ENCODE measurements at places on chromosomes 2 and 18.

GRCh38 chr2:64950226-64951160, 38.7 kb upstream of the SLC1A4 start:
- no peak for DNase-seq

- no peak for DNase-seq
Observed at GRCh38 chr2:105775809-105776559, 31.3 kb downstream of the NCK2 start.

GRCh38 chr2:113061896-113062770, 3.1 kb downstream of the IL36RN start:
- DNase-seq, result no peak

DNA sequence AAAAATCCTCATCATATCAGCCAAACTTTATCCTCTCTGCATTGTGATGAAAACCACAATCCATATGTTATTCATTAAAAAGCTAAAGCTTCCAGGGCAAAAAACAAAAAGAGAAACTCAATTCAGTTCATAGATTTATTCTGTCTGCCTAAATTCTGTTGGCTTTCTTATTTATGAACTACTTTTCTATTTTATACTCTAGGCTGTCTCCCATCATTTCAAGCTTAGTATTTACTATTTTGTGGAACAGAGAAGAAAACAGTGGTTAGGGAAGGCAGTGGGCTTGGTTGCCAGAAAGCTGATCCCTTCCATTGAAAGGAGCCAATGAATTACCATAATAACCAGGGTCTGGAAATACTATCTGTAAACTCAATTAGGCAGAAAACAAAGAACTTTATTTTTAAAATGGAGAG, 71.8 kb downstream of the RAPH1 start:
- no peak for DNase-seq

DNA sequence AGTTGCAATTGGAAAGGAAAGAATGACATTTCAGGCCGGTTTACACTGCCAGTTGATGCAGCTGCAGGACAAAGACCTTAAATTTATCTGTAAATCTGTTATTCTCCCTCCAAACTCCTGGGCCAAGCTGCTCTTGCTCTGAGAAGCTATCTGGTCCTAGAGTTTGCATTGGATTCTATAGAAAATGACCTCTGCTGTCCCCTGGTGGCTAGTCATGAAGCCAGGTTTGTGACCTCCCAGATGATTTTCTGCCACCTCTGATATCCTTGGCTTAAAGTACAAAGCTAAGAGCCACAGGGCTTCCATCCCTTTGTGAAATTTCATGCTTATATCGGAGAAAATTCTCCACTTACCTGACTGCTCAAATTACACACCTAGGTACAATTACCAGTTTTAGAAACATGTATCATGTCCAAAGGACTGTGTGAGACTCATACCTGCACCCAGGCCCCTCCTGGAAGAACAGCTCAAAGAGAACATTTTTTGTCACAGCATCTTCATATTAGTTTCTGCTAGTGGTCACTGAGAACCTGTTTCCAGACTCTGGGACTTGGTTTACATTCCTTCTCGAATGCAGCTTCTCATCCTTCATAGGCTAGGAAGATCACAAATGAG, 28.9 kb upstream of the IER3IP1 start:
- DNase-seq, result peak; percentile 52

DNA sequence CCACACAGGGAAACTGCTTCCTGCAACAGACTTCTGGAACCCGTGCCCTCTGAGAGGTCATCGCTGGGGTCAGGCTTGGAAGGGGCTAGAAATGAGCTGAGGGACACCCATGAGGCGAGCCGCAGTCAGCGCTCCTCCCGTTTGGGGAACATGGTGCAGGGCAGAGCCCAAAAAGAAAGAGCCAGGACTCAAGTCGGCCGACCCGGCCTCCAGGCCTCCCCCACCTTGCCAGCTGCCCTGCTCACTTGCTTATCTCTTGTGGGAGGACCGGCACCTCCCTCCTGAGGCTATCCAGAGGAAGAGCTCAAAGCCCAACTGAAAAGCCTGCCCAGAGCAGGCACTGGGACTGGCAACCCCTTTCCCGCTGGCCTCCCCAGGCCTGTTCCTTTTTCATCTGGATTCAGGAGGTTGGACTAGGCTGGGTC, 43.6 kb downstream of the SCTR start:
- no peak for DNase-seq

DNA sequence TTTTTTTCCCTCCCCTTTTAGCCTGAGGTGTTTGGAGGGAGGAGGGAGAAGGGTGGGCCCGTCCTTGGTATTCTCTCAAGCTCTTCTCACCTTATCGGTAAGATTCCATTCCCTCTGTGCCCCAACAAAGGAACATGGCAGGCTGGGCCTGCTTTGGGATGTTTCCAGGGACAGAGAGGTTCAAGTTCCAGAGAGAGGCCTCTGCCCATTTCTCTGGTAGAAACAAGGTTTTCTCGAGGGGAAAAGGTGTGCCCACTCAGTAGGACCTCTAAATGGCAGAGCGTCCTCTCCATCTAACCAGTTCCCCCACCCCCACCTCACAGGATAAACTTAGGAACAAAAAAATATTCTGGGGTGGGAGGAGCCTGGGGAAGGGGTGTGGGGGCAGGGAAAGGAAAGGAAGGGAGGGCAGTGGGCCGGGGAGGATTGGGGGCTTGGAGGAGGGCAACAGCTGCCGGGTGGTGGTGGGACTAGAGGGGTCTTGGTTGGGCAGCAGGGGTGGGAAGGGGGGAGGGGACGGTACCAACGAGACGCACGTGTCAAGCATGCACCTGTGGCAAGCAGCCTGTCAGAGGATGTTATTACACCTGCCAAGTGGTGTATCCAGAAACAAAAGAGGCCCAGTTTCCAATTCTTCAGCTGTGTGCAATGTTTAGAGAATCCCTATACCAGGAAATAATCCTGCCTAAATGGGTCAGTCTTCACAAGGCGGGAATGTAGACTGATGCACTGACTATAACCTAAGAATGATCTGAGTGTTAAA, 2.1 kb downstream of the PCBP1 start:
- no peak for DNase-seq

DNA sequence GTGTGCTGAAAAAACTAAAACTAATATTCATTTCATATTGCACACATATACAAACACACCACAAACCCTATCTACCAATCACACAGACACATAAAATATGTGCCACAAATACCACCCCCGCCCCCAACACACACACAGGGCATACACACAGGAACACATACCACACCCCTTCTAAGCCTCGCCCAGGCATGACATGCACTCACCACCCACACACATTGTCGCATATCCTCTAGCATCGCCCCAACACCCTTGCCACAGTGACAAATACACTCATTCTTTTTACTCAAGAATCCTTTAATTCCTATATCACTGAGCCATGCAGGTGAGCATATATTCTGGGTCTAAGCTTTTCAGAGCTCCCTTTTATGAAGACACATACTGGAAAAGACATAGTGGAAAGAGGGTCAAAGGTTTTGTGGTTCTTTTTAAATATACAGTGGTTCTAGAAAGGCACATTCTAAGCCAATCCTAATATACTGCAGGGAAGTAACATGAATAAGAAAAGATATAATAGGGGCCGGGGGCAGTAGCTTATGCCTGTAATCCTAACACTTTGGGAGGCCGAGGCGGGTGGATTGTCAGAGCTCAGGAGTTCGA, 24.5 kb upstream of the LCLAT1 start:
- no peak for DNase-seq

GRCh38 chr2:11691076-11691660, 21.2 kb upstream of the NTSR2 start:
- no peak for DNase-seq

GRCh38 chr2:68110102-68110501, 47.3 kb upstream of the C1D start:
- no peak for DNase-seq

DNA sequence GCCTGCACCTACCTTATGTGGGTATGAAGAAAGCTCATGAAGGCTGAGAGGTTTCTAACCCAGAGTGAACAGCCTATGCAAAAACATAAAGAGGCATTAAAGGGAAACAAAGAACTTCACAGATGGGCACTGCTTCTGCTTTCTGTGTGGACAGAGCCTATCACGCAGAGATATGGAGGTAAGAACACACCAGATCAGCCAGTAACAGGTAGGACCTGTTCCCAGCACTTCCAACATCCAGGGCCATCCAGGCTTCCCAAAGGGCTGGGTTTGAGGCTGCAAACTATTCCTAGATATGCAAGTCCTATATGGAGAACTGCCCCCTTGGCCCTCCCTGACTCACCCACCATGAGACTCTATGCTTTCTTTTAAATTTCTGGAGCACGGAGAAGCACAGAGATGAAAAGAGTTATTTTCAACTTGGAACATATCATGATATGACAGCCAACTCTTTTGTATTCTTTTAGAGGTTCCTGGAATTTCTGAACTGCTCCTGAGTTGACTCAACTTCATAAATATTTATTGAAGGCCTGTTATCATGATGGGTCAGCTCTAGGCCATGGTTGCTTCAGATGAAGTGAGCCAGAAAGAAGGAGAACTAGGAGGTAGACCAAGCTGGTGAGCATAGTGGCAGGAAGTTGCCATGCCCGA, 77.4 kb upstream of the PPP1CB start:
- no peak for DNase-seq

Measured in iPS DF 6.9 (cell line).